ENCODE measurements at places on chromosomes 6 and 20.

DNA sequence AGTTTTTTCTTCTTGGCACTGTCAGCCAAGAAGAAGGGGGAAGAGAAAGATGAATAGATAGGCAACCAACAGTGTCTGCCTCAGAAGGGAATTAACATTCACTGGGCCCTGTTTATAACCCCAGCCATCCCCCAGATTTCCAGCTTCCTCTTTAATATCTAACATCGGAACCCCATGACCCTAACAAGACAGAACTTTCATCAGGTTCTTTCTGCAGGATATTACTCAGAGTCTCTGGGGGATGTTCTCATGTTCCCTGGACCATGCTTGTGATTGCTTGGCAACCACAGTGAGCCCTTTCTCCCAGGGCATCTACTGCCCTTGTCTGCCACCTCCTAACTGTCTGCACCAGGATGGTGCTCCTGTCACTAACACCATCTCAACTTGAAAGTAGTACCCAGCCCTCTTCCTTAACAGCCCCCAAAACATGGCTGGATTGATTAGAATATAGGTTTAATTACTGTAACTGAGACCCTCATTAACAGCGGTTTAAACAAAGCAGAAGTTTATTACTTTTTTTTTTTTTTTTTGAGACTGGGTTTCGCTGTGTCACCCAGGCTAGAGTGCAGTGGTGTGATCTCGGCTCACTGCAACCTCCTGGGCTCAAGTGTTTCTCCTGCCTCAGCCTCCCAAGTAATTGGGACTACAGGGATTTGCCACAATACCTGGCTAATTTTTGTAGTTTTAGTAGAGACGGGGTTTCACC, 12.0 kb upstream of the PTPN1 start:
- DNase-seq, result no peak

- no peak for DNase-seq
These were observed 145.8 kb downstream of the PACRG start for GRCh38 chr6:162873537-162873936.

GRCh38 chr6:96156425-96156824, 140.7 kb downstream of the FUT9 start:
- DNase-seq, result no peak

DNA sequence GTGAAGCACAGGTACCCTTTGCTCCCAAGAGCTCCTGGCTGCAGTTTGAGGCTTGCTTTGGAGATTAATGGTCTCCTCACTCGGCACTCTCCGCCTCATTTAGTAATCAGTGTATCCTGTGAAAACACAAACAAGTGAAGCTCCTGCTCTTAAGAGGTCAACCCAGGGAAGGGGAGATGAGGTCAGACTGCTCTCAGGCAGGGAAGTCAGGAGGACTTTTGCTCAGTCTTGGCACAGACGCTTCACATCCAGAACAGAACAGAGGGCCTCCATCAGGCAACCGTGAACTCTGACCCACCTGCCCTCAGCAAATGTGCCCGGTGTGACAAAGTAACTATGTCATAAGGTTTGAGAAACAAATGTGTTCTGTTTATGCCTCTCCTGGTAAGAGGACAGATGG, 428.8 kb upstream of the JARID2 start:
- DNase-seq, result no peak

DNA sequence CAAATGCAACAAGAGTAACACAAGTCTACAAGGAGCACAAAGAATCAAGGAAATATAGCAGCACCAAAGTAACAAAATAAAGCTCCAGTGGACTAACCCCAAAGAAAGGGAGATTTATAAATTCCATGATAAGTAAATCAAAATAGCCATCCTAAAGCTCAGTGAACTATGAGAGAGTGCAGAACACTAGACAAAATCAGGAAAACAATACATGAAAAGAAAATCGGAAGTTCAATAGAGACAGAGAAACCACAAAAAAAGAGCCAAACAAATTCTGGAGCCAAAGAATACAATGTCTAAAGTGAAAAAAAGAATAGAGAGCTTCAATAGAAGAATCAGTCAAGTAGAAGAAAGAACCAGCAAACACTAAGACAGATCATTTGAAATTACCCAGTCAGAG, 247.3 kb upstream of the TENT5A start:
- no peak for DNase-seq

Measured in stimulated activated CD4-positive, alpha-beta T cell treated with anti-CD3 and anti-CD28 coated beads, Interleukin-1b, Interleukin-23, amount 100 ng/mL, for 1 hour (primary cell).